EL (cell line): ENCODE measurements at places on chromosomes 5 and 9.
A peak's percentile ranks its signal among the peaks of the same experiment; 100 is the strongest.

- DNase-seq, result no peak
Observed at GRCh38 chr5:72767289-72768010, 49.0 kb upstream of the TNPO1 start.

- DNase-seq, result no peak
Observed at GRCh38 chr5:107916731-107917725, 246.3 kb upstream of the EFNA5 start.

GRCh38 chr9:69623276-69623675 lies 48.9 kb downstream of the APBA1 start:
- no peak for DNase-seq

DNA sequence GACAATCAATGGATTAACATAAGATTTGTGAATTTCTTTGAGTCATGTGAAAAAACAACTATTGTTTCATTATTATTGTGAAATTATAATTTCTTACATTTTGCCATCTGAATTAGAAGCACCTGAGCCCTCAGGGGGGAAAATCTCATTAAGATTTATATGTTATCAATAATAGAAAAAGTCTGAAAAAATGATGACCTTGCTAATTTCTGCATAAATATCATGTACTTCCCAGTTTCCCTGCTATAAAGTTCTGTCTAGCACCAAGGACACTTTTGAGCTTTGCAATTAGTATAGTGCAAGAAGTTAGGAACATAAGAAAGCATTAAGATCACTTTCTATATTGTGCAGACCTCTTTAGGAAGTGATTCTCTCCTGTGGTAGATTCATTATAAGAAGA lies 488.3 kb upstream of the TUSC1 start:
- no peak for DNase-seq

- DNase-seq, result no peak
Observed at GRCh38 chr9:121633119-121633714, 18.2 kb upstream of the DAB2IP start.

DNA sequence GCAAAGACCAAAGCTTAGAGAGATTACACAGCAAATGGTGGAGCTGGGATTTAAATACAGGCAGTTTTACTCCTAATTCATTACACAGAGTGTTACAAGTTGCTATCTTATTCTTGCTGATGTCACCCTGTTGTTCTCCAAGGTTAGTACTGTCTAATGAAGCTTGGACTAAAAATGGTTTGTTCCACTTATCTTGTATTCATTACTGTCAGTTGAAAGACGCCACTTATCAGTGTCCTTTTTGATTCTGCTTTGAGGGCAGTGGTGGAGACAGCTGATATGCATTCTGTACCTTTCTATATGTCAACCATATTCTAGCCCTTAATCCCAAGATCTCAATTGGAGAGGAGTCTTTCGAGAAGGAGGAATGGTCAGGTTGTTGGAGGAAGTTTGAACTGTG lies 14.0 kb upstream of the DENND4C start:
- DNase-seq, result no peak

GRCh38 chr5:34657274-34657921 lies 1.3 kb downstream of the RAI14 start:
- peak; percentile 63 for DNase-seq

DNA sequence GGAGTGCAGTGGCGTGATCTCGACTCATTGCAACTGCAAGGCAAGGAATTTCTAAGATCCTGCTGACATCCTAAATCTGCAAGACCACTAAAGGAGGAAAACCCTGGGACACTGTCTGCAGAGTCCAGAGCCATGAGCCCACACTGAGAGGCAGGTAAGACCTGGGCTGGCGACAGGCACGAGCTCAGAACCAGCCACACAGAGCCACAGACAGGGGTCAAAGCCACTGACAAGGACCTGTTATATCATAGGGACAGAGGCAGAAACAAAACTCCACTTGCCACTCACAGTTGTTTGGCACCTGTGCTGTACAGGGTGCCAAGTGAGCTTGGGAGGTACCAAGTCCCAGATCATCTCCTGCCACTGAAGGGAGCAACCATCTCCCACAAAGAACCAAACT lies 34.2 kb downstream of the IPPK start:
- DNase-seq, result no peak

DNA sequence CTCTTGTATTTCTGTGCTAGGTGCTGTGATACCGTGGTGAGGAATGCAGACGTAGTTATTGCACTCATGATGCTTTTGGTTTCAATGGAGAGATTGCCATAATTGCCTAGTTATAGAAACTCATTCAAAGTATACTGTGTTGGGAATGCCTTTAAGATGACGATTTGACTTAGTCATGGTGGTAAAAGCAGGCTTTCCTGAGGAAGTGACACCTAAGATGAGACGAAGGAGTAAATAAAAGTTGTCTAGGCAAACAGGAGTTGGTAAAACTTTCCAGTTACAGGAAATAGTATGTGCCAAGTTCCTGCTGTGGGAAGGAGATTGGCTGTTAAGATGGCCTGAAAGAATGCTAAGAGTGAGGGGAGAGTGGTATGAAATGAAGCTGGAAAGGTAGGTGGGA lies 48.1 kb downstream of the FOCAD start:
- peak; percentile 83 for DNase-seq

GRCh38 chr5:142977363-142978051 lies 207.3 kb downstream of the ARHGAP26 start:
- peak; percentile 95 for DNase-seq

DNA sequence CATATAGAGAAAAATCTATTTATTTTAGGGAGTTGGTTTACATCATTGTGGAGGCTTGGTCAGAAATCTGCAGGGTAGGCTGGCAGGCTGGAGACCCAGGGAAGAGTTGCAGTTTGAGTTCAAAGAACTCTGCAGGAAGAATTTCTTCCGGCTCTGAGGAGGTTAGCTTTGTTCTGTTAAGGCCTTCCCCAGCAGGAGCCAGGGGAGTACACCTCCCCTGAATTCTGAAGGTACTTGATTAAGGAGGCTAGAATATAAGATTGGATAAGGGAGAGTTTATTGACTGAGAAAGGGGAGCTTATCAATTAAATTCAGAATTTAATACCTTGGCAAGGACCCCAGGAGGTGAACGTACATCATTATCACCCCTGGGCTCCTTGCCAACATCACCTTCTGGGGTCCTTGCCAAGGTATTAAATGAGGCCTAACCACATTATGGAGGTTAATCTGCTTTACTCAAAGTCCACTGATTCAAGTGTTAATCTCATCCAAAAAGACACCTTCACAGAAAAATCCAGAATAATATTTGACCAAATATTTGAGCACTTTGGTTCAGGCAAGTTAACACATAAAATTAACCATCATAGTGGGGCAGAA lies 351.7 kb downstream of the CWC27 start:
- DNase-seq, result no peak

DNA sequence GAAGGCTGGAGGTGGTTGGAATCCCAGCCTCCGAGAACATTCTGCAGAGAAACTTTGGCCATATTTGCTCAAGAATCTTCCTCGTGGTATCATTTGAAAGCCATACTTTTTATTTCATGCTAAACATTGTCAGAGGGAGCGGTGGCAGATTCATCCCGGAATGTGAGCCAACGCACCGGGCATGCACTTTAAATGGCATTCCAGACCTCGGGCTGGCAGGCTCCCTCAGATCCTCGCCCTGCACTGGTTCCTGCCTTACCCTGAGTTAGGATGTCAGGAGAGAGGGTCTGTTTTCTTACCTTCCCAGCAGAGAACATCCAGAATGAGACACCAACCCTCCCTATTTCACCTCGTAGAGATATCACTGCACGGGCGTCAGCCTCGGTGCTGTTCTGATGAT lies 33.8 kb downstream of the GDNF start:
- DNase-seq, result no peak

DNA sequence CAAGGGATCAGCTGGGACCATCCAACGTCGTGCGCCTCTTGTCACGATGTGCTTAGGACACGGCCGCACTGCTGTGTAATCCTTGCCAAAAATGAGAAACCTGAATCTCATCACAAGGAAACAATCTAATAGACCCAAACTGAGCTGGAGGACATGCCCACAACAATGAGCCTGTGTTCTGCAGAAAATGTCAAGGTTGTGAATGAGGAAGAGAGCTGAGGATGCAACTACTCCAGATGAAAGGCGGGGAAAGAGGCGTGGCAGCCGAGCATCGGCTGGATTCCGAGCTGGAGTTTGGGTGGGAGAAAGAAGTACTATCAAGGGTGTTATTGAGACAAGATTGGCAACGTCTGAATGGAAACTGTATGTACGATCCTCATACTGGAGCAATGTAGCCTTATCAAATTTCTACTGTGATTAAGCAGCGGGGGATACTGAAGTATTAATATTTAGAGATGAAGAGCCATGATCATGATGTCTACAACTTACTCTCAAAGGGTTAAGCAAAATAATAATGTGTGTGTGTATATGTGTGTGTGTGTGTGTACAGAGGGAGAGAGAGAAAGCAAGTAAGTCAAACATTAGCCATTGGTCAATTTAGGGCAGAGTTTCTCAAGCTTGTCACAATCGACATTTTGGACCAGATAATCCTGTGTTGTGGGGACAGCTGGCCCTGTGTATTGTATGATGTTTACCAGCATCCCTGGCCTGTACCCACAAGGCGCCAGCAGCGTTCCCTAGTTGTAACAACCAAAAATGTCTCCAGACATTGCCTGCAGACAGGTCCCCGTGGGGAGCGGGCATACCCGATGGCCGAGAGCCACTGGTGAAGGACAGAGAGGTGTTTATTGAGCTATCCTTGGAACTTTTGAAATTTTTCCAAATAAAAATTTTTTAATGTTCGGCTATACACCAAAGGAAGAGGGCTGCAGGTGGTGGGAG lies 46.5 kb downstream of the DUSP1 start:
- no peak for DNase-seq

DNA sequence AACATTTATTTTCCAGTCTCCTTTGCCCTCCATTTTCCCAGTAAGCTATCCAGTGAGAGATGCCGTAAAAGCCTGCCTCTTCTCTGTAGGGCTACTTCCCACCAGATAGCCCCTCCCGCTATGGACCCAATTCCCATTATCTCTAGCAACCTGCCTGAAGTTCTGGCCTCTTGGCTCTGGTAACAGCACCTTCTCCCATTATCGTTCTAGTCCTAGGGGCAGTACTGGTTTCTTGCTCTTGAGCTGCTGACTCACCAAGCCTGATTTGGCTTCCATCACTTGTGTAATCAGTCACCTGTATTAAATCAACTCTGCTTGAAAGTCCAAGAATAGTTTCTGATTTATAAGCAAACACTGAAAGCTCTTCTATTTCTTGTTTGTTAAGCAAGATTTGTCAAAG lies 42.8 kb upstream of the PARP8 start:
- DNase-seq, result peak; percentile 0

- DNase-seq, result no peak
Observed at GRCh38 chr9:76424491-76424890, 30.3 kb upstream of the RFK start.

- DNase-seq, result no peak
Observed at GRCh38 chr5:156000115-156000514, 326.8 kb upstream of the SGCD start.

GRCh38 chr5:59035681-59036080 lies 452.8 kb downstream of the RAB3C start:
- DNase-seq, result no peak

DNA sequence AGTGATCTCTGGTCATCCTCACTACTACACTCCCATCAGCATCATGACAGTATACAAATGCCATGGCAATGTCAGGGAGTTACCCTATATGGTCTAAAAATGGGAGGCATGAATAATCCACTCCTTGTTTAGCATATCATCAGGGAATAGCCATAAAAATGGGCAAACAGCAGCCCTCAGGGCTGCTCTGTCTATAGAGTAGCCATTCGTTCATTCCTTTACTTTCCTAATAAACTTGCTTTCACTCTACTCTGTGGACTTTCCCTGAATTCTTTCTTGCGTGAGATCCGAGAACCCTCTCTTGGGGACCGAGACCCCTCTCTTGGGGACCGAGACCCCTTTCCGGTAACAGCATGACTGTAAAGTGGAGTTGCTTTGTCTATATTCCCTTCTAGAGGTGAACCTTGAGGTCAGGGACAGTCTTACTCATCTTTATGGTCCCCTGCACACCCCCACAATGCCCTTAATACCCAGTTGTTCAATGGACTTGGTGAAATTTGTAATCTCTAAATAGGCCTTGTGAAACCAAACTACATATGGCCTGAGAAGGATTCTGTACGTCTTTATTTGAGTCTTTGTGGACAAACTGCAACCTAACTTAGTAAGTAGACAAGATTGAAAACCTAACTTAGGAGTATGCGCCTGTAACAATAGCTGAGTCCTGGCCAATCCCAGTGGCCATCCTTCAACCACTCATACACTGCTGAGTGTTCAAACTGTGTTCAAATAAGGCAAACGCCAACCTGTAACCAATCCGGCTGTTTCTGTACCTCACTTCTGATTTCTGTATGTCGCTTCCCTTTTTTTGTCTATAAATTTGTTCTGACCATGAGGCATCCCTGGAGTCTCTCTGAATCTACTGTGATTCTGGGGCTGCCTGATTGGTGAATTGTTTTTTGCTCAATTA lies 32.3 kb upstream of the UBTD2 start:
- no peak for DNase-seq

DNA sequence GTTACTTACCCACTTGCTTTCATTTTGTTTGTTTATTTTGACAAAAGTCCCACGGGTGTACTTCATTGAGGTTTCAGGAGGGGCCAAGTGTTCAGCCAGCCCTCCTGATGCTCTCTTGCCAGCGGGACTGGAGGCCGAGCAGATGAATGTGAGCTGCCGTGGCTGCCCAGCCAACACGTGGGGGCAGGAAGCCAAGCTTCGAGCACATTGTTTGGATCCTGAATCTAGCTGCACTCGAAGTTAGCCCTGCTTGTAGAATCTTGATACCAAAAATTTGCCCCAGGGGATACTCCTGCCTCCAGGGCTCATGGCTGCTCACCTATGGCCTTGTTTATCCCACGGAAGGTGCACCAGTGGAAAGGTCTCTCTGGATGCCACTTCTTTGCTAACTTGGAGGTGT lies 49.3 kb downstream of the RASGEF1C start:
- no peak for DNase-seq

DNA sequence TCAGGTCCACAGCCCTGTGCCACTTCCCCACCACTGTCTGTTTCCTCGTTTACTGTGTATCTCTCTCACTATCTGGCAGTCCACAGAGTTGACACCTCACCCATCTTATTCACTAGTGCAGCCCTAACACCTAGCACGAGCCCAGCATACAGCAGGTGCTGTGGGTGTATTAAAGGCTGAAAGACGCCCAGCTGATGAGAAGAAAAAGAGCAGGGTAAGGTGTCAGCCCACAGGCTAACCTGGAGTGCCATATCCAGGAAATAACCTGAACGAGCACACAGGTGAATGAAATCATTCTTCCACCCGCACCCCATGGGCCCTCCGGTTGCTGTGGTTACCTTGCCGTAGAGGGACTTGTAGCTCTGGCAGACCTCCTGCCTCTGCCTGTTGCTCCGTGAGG lies 18.6 kb downstream of the ANXA6 start:
- DNase-seq, result no peak

DNA sequence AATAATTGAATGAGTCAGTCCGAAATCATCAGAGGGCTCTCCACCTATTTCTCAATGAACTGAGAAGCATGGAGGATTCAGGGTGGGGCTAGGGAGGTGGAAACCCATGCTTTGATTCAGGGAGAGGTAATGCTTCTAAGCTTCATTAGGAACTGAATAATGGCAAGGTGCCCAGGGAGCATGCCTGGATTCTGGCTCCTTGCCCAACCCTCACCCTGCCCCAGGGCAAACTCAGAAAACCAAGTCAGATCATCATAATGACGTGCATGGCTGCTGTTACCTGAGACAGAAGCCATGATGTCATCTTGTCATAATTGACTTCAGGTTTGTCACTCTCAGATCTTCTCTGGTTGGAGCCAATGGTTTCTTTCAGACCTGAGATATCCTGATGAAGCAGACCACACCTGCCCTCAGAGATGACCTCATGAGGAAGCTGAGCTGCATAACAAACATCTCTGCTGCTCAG lies 199.6 kb downstream of the SYK start:
- DNase-seq, result peak; percentile 79
